Fibroblast of lung (primary cell): ENCODE measurements at places on chromosomes 11 and 22. TPM values are rescaled to one million over a fixed set of nuclear protein-coding genes. Genes with fewer than 3 reads are reported as not detected.

CBX7 gene
- polyA plus RNA-seq, result 2.8 TPM in 2 replicates

LINC01488 gene
- polyA plus RNA-seq, result not detected in 2 replicates

FJX1 gene
- 4.2 and 7.1 TPM in 2 replicates for polyA plus RNA-seq

CARD18 gene
- not detected in 2 replicates for polyA plus RNA-seq

TMPRSS4 gene
- not detected in 2 replicates for polyA plus RNA-seq

KRTAP5-8 gene
- not detected in 2 replicates for polyA plus RNA-seq

DNA sequence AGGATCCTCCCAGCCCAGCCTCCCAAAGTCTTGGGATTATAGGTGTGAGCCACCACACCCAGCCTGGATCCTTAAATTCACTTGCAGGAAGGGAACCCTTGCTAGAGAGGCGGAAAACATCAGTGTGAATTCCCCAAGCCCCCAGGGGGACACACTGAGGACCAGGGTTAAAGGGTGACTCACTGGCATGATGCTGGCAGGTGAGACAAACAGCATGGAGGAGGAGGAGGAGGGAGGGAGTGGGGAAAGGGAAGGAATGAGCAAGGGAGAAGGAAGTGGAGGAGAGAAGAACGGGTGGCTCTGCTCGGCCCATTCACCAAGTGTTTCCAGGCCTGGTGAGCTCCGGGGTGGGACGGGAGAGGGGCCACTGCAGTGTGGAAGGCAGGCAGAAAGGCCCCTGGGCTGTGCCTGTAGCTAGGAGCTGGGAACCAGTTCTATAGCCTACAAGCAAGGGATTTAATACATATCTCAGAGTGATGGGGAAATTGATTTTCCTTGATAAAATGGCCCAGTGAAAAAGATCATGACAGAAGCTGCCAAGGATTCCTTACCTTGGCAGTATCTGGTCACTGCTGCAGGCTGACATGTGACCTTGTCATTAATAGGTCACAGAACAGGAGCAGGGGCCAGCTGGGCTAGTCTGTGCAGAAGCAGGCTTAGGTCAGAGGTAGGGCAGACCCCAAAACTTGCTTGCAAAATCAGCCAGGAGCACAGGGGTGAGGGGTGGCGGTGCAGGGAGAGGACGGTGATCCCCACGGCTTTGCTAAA, 370.2 kb downstream of the SHANK2 start:
- DNase-seq, result no peak
- H3K4me1 ChIP-seq, result no peaks in the 10 kb centered on the region
- no peak overlapping the region for H3K4me3 ChIP-seq
- H3K27me3 ChIP-seq, result no peaks in the 10 kb centered on the region
- no peak overlapping the region for H3K27ac ChIP-seq
- no peaks in the 10 kb centered on the region for H3K36me3 ChIP-seq

DNA sequence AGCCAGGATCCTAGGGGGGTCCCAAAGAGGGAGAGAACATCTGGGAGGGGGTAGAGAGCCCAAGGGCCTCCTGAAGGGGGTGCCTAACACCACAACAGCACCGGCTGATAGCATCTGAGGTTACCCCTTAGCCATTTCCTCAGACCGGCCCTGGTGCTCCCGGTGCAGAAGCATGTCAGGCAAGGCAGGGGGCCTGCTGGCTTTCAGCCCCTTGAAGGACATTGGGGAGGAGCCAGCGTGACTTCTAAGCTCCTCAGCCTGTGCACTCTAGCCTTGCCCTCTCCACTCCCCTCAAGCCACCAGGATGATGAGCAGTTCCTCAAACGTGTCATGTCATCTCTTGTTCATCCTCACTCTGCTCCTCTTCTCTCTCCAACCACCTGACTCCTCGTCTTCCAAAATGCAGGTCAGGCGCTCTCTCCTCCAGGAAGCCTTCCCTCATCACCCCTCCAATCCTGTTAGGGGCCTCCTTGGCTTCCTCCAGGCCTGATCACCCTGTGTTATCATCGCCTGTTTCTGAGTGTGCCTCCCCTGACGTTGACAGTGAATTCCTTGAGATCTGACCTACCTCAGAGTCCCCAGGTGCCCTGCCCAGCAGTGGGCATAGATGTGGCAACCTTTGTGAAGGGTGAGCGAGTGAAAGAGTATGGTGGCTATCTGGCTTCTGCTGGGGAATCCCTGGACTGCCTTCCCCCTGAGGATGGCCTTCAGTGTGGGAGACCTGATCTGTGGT, 6.1 kb downstream of the P2RY2 start:
- no peak overlapping the region for H3K27ac ChIP-seq
- no peaks in the 10 kb centered on the region for H3K4me1 ChIP-seq
- no peak for DNase-seq
- H3K4me3 ChIP-seq, result no peak overlapping the region
- no peaks in the 10 kb centered on the region for H3K36me3 ChIP-seq

DNA sequence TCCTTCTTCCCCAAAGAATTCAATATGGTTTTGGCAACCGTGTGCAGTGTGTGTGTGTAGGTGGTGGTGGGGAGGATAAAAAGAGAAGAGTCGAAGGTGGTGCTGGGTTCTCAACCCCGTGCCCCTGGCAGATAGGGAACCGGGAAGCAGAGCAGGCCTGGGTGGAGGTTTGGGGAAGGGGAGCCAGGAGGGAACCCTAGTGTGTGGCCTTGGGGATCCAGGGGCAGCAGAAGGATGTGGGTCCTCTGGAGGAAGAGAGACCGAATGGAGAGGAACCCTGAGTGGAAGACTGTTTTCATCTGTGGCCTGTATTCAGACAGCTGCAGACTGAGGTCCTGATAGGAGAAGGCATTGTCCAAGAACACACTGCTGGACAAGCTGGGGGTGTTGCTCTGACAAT, 73.3 kb upstream of the B3GAT1 start:
- H3K4me1 ChIP-seq, result no peaks in the 10 kb centered on the region
- DNase-seq, result no peak
- H3K27me3 ChIP-seq, result no peaks in the 10 kb centered on the region
- no peak overlapping the region for H3K27ac ChIP-seq
- no peak overlapping the region for H3K4me3 ChIP-seq

GRCh38 chr11:1195682-1196515, 27.0 kb upstream of the MUC5B start:
- no peak overlapping the region for H3K4me3 ChIP-seq
- DNase-seq, result no peak
- no peaks in the 10 kb centered on the region for H3K36me3 ChIP-seq

- H3K36me3 ChIP-seq, result no peaks in the 10 kb centered on the region
- DNase-seq, result peak; percentile 37
- H3K4me1 ChIP-seq, result peaks cover 4% of the 10 kb centered on the region
- H3K27ac ChIP-seq, result peak overlapping the region; percentile 91
- peak overlapping the region; percentile 98 for H3K4me3 ChIP-seq
These were observed 1.1 kb downstream of the MTMR2 start for GRCh38 chr11:95922536-95923438.

DNA sequence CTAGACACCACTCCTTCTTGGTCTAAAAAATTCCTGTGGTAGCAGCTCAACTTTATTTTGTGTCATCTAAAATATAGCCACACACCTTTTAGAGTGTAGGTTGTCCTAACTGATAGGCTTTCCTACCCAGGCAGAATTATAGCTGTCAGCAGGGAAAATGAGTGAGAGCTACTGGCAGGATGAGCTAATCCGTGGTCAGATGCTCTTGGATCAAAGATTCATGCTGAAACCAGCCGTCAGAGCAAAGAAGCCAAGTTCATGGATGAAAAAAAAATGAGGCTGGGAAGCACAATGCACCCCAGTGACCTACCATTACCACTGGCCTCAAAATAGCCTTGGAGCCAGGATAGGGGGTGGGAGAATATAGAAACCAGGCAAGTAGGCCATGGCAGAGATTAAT, 113.1 kb upstream of the BLID start:
- peaks cover 21% of the 10 kb centered on the region for H3K4me1 ChIP-seq
- H3K36me3 ChIP-seq, result no peaks in the 10 kb centered on the region
- H3K27me3 ChIP-seq, result no peaks in the 10 kb centered on the region
- H3K27ac ChIP-seq, result peak overlapping the region; percentile 63
- peak; percentile 79 for DNase-seq

DNA sequence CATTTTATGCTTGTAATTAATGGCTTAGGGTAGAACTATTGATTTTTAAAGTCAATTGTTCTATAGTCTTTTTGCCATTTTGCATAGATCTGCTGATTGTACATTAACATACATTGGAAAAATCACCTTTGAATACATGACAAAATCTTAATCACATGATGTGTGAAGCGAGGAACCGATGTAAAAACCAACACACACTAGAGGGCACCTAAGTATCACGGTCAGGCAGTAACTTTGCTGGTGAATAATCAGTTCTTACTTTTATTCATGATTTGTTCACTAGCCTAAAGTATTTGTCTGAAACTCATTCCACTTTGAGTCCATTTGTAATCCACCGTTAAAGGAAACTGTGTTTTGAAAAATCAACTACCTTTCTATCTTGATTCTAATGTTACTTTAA, 28.2 kb downstream of the JHY start:
- no peaks in the 10 kb centered on the region for H3K36me3 ChIP-seq
- no peak overlapping the region for H3K4me3 ChIP-seq

- no peaks in the 10 kb centered on the region for H3K36me3 ChIP-seq
- no peak overlapping the region for H3K4me3 ChIP-seq
- no peaks in the 10 kb centered on the region for H3K4me1 ChIP-seq
- no peaks in the 10 kb centered on the region for H3K27me3 ChIP-seq
- no peak overlapping the region for H3K27ac ChIP-seq
- no peak for DNase-seq
These were observed 341.6 kb downstream of the CTTN start for GRCh38 chr11:70739811-70740487.

DNA sequence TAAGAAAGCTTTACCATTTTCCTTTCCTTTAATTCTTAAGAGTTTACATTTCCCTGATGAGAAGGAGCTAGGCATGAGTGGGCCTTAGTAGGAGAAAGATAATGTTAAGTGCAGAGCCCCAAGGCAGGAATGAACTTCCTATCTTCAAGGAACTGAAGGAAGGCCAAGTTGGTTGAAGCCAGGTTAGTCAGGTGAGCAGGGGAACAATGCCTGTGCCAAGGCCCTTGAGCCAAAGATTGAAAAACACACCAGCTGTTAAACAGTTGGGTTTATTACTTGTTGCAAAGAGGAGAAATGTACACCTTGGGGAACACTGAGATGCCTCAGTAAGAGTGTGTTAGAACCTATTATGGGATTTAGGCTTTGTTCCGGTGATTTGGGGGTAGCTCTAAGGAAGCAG, 10.0 kb downstream of the CNTF start:
- no peak overlapping the region for H3K27ac ChIP-seq
- peaks cover 19% of the 10 kb centered on the region for H3K4me1 ChIP-seq
- no peak overlapping the region for H3K4me3 ChIP-seq

DNA sequence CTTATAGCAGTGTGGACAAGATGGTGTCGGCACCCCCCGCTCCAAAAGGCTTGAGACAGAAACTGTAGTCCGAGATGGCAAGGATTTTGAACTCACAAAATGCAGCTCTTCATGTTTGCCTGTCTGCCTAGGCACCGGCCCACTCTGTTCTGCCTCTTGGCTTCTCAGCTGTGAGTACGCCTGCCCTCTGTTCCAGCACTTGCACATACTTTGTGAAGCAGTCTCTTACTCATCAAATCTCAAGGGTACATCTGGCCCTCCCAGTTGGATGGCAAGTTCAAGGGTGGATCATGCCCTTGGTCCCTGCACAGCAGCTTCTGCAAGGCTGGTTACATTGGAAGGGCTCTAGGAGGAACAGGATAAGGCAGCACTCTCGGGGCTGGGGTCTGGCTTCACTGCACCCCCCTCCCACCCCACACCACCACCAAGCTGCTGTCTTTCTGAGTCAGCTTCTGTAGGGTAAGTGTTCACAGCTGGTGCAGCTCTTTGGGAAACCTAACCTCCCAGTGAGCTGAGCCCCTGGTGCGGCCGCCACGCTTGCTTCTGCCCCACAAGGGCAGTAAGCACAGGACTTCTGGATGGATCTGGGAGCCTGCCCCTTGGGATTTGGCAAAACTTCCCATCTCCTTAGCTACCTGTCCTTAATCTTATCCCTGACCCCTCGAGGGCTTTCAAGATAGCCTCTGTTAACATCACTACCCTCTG, 37.2 kb downstream of the FAM83F start:
- no peaks in the 10 kb centered on the region for H3K4me1 ChIP-seq
- H3K4me3 ChIP-seq, result no peak overlapping the region
- peaks cover 13% of the 10 kb centered on the region for H3K27me3 ChIP-seq
- H3K36me3 ChIP-seq, result no peaks in the 10 kb centered on the region
- no peak overlapping the region for H3K27ac ChIP-seq

GRCh38 chr22:17888855-17889254, 114.6 kb upstream of the BID start:
- H3K4me1 ChIP-seq, result no peaks in the 10 kb centered on the region
- H3K4me3 ChIP-seq, result no peak overlapping the region
- no peaks in the 10 kb centered on the region for H3K27me3 ChIP-seq
- H3K27ac ChIP-seq, result no peak overlapping the region
- no peak for DNase-seq

- DNase-seq, result peak; percentile 37
- H3K4me3 ChIP-seq, result no peak overlapping the region
- no peaks in the 10 kb centered on the region for H3K4me1 ChIP-seq
- no peaks in the 10 kb centered on the region for H3K36me3 ChIP-seq
These were observed 2.2 kb upstream of the OR52H1 start for GRCh38 chr11:5550440-5551095.

- no peaks in the 10 kb centered on the region for H3K36me3 ChIP-seq
- H3K27ac ChIP-seq, result no peak overlapping the region
- no peaks in the 10 kb centered on the region for H3K4me1 ChIP-seq
- DNase-seq, result no peak
- no peaks in the 10 kb centered on the region for H3K27me3 ChIP-seq
These were observed 296.0 kb downstream of the CTTN start for GRCh38 chr11:70694371-70694770.

DNA sequence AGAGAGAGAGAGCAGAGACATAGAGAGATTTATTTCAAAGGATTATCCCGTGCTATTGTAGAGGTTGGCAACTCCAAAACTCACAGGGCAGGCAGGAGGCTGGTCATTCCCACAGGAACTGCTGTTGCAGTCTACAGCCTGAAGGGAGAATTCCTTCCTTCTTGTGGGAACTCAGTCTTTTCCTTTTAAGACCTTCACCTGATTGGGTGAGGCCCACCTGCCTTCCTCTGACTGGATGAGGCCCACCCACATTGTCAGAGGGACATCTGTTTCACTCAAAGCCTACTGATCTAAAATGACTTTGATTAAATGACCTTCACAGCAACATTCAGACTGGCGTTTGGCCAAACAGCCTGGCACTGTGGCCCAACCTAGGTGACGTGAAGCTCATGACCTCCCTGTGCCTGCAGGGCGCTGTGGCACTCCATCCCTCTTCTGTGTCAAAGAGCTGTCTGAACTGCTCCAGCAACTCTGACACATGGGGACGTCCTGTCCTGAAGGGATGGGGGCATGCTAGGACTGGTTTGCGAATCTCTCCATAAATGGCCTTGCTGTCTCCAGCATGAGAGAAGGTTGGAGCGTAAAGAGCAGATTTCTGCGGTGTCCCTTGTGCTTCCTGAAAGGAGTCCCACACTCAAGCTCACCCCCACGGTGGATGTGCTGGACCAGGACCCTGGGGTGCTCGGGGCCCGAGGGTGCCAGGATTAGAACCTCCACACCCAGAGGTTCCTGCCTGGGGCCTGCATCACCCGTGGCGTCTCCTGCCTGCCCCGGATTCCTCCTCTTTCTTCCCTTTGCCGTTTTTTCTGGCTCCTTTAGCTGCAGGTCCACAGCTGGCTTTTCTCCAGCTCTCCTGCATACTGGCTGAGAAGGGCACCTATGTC, 20.7 kb downstream of the KRTAP5-5 start:
- no peaks in the 10 kb centered on the region for H3K4me1 ChIP-seq
- DNase-seq, result no peak
- H3K27ac ChIP-seq, result no peak overlapping the region
- H3K36me3 ChIP-seq, result no peaks in the 10 kb centered on the region
- peaks cover under 1% of the 10 kb centered on the region for H3K27me3 ChIP-seq
